ENCODE measurements at places on chromosomes 2 and 18. TPM values are rescaled to one million over a fixed set of nuclear protein-coding genes. Genes with fewer than 3 reads are reported as not detected.
A peak's percentile ranks its signal among the peaks of the same experiment; 100 is the strongest.

The MCFD2 gene
- 90.1 TPM for total RNA-seq

The LYPD6B gene
- not detected for total RNA-seq

The PASK gene
- 20.3 TPM for total RNA-seq

The SDC1 gene
- 27.5 TPM for total RNA-seq

The HSPD1 gene
- 399 TPM for total RNA-seq

The LGALSL gene
- total RNA-seq: 31.1 TPM

The PLA2R1 gene
- 0.45 TPM for total RNA-seq

DNA sequence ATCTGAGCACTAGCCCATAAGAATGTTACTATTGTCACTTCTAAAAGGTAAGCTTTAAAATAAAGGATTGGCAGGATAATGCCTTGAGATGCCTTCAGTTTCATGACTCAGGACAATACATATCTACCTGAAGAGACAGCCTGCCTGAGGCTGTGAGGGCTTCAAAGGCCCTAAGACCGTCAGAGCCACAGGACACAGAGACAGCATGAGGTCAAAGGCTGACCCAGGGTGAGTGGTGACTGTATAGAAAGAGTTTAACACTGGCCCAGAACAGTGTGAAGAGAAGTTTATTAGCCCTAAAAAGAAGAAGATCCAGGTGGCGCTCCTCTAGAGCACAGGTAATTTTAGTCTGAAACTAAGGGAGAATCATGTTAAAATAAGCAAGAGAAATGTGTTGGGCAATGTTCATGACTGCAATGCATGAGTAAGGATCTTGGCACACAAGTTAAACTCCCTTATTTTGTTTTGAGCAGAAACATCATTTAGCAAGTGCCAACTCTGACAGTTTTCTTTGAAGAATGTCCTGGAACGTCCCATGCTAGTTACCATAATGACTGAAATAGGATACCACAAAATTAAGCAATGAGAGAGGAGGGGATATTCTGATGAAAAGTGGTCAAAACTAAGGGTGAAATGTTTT is 78.1 kb upstream of the FAM110C start:
- H3K27ac ChIP-seq: no peak overlapping the region
- no peak for DNase-seq
- H3K4me1 ChIP-seq: no peaks in the 10 kb centered on the region
- no peaks in the 10 kb centered on the region for H3K27me3 ChIP-seq
- H3K36me3 ChIP-seq: no peaks in the 10 kb centered on the region
- no peak overlapping the region for H3K4me3 ChIP-seq

DNA sequence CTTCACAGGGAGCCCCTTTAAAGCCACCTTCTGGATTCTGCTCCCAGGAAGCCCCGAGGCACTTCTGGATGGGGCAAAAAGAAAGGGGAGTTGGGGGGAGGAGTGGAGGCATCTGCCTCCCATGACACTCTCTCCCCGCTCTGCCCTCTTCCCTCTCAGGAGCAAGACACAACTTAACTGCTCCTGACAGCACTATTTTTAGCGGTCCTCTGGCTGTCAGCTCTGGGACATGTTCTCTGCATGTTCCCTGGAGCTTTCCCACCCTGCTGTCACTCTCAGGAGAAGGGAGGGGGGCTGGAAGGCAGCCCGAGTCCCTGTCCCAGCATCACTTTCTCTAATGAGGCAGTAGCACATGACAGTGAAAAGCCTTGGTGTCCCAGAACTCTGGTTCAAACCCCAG is 32.3 kb downstream of the PLB1 start:
- peaks cover 8% of the 10 kb centered on the region for H3K4me1 ChIP-seq
- H3K36me3 ChIP-seq: no peaks in the 10 kb centered on the region
- DNase-seq: no peak
- H3K4me3 ChIP-seq: no peak overlapping the region
- no peak overlapping the region for H3K27ac ChIP-seq

DNA sequence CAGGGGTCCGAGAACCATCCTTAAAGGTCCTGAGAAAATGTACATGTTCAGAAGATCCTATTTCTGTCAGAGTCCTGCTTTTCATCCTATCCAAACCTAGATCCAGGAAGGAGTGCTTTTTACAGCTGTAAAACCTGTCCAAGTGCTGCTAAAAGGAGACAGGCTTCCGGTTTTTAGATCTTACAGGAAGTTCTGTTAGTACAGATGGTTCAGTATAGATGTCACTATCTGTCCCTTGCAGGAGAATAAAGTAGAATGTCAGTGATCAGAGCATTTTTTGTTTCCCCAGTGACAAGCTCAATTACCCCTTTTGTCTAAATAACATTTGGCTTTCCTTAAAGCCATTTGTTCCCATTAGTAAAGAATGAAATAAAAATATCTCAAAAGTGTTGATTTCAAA is 98.3 kb downstream of the NRP2 start:
- no peaks in the 10 kb centered on the region for H3K27me3 ChIP-seq
- no peak for DNase-seq
- no peak overlapping the region for H3K27ac ChIP-seq

DNA sequence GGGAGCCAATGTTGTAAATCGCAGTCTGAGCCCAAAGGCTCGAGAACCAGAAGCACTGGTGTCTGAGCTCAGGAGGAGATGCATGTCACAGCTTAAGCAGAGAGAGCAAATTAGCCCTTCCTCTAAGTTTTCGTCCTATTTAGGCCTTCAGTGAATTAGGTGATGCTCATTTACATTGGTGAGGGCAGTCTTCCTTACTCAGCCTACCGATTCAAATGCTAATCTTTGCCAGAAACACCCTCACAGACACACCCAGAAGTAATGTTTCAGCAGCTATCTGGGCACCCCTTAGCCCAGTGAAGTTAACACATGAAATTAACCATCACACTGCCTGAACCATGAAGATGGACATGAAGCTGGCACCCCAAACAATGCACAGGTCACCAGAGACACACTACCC is 385.1 kb downstream of the STK39 start:
- H3K4me1 ChIP-seq: peaks cover 26% of the 10 kb centered on the region
- no peaks in the 10 kb centered on the region for H3K36me3 ChIP-seq
- H3K4me3 ChIP-seq: no peak overlapping the region
- no peak for DNase-seq
- H3K27ac ChIP-seq: no peak overlapping the region

DNA sequence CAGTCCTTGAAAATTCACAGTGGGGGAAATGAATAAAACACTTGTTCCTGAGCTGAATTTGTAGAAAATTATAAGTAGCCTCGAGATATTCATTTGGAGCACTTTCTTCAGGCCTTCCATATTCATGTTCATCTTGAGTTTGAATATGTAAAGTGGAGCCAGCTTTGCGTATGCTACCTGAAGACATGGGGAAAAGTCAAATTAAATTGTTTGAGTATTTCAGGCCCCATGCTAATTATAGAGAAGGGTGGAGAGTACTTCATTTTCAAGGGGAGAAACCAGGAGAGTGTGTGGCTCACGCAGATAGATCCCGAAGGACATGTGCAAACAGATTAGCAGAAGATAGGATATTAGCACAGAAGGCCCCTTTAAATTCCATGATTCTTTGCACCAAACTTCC is 7.7 kb downstream of the RPRM start:
- peaks cover 10% of the 10 kb centered on the region for H3K27me3 ChIP-seq
- H3K4me1 ChIP-seq: peaks cover 18% of the 10 kb centered on the region
- no peak overlapping the region for H3K4me3 ChIP-seq
- no peak overlapping the region for H3K27ac ChIP-seq
- DNase-seq: no peak
- no peaks in the 10 kb centered on the region for H3K36me3 ChIP-seq

- no peak overlapping the region for H3K4me3 ChIP-seq
- no peaks in the 10 kb centered on the region for H3K4me1 ChIP-seq
- no peak for DNase-seq
- H3K27ac ChIP-seq: no peak overlapping the region
- H3K36me3 ChIP-seq: no peaks in the 10 kb centered on the region
- H3K27me3 ChIP-seq: no peaks in the 10 kb centered on the region
Observed at GRCh38 chr18:49249521-49249920, 210.9 kb downstream of the DYM start.

DNA sequence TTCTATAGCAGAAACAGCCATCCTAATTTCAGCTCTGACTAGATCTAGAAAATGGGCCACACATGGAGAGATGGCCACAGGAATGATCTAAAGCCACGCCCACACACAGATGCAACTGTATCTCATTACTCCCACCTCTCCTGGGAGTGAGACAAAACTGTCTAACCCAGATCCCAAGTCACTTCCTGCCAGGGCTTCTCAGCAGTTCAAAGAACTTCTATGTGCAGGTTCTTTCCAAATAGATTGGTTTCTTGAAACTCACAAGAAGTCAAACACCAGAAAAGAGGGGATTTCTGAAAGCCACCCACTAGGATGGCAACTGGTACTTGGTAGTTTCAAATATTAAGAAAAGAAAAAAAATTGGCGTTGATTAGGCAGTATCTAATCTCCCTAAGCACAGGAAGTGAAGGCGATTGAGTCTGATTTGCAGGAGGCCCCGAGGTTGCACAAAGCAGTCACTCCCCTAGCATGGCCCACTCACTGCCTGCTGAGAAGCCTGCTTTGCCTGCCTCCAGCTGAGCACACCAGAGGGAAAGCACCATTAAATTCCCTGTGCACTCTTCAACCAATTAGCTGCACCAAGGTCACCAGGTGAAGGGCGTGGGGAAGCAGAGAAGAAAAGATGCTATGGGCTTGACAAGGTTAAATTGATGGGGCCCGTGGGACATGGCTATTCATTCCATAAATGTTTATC is 51.1 kb downstream of the PAPOLG start:
- peaks cover 11% of the 10 kb centered on the region for H3K4me1 ChIP-seq
- DNase-seq: peak; percentile 34
- H3K27ac ChIP-seq: no peak overlapping the region
- no peaks in the 10 kb centered on the region for H3K27me3 ChIP-seq

GRCh38 chr2:123771928-123772632 is 253.0 kb upstream of the CNTNAP5 start:
- H3K4me3 ChIP-seq: no peak overlapping the region
- DNase-seq: no peak
- no peaks in the 10 kb centered on the region for H3K4me1 ChIP-seq
- H3K27me3 ChIP-seq: no peaks in the 10 kb centered on the region

DNA sequence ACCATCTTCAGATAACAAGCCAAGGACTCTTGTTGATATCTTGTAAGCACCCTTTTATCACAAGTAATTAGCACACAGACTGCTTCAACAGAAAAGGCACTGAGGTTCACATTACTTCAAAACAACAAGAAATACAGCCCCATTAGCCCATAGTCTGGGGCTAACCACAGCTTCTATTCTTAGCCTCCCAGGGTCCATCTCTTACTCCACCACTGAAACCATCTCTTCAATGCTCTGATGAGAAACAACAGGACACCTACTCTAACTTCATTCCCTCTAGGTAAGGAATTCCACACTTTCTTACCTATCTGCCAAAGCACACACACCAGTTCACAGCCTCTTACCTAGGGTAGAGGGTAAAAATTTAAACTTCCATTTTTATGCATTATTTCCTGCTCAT is 26.4 kb upstream of the CYTIP start:
- no peaks in the 10 kb centered on the region for H3K4me1 ChIP-seq
- H3K27ac ChIP-seq: no peak overlapping the region
- no peaks in the 10 kb centered on the region for H3K27me3 ChIP-seq
- DNase-seq: no peak
- no peaks in the 10 kb centered on the region for H3K36me3 ChIP-seq

DNA sequence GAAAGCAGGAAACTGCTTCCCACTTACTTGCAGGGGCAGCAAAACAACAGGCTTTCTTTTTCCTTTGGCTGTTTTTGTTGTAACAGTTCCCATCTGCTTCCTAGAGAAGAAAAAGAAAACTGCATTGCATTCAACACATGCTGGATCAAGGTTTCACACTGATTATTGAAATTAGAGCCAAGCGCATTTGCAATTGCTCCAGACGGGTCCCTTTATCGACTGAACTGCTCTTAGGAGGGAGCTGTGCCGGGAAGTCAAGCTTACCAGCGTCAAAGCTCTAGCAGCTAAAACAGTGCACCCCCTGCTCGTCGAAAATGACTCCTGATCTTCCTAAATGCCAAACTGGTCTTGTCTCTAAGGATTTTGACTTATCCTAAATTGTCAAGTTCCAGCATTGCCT is 164.0 kb upstream of the SESTD1 start:
- no peaks in the 10 kb centered on the region for H3K27me3 ChIP-seq
- H3K4me3 ChIP-seq: peak overlapping the region; percentile 10
- H3K36me3 ChIP-seq: no peaks in the 10 kb centered on the region
- DNase-seq: peak; percentile 44
- peaks cover 27% of the 10 kb centered on the region for H3K4me1 ChIP-seq

DNA sequence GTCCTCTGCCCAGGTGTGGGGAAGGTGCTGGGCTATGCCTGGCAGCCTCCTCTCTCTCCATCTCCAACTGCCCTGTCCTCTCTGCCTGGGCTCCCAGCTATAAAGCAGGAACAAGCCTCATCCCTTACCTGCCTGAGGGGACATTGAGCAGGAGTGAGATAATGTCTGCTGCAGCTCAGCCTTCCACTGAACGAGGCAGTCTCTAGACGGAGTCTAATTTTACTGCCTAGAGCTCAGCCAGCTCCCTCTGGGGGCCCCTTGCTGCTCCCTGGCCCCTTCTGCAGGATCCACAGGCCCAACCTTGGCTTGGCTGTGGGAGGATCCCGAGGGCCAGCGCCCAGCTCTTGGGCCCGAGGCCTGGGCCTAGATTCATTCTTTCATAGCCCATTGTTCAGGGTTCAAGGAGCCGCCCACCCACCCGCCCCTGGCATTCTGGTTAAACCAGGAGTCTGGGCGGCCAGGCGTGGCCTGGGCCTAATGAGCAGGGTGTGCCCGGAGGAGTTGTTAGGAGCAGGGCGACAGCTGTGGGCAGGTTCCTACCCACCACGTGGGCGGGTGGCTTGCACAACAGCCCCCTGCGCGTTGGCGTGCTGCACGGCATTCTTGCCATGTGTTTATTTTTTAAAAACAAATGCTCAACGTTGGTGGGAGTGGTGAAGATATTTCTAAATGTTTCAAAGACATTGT is 44.6 kb downstream of the FOSL2 start:
- no peak for DNase-seq
- H3K4me3 ChIP-seq: no peak overlapping the region
- no peaks in the 10 kb centered on the region for H3K36me3 ChIP-seq
- H3K27ac ChIP-seq: no peak overlapping the region

- H3K27me3 ChIP-seq: no peaks in the 10 kb centered on the region
- DNase-seq: no peak
Observed at GRCh38 chr18:2881088-2881839, 34.5 kb downstream of the EMILIN2 start.

DNA sequence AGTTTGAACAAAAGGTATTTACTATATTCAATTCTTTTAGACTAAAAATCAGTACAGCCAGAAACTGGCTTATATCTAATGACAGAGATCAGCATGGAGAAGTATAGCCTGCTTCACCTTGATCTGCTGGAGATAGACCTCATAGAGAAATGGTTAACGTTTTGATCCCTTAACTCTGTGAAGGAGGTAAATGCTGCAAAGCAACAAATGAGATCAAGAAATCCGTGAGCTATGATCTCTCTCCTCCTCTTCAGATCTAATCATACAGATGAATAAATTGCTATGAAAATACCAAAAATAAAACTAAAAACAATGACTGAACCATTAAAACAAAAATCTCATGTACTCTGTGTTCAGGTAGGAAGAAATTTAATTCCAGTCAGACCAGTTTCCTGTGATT is 42.8 kb downstream of the KLHL14 start:
- no peak overlapping the region for H3K4me3 ChIP-seq
- H3K27ac ChIP-seq: no peak overlapping the region
- DNase-seq: no peak
- no peaks in the 10 kb centered on the region for H3K4me1 ChIP-seq
- H3K27me3 ChIP-seq: no peaks in the 10 kb centered on the region

GRCh38 chr18:59994357-59994756 is 94.6 kb downstream of the PMAIP1 start:
- H3K27me3 ChIP-seq: no peaks in the 10 kb centered on the region
- H3K36me3 ChIP-seq: no peaks in the 10 kb centered on the region
- H3K4me3 ChIP-seq: no peak overlapping the region
- DNase-seq: peak; percentile 7
- H3K27ac ChIP-seq: no peak overlapping the region
- no peaks in the 10 kb centered on the region for H3K4me1 ChIP-seq

Data from neural progenitor cell (in vitro differentiated cells).